Cerebellar nuclear complex (tissue), 1 donor: ENCODE measurements at places on chromosomes 1 and 21.

DNA sequence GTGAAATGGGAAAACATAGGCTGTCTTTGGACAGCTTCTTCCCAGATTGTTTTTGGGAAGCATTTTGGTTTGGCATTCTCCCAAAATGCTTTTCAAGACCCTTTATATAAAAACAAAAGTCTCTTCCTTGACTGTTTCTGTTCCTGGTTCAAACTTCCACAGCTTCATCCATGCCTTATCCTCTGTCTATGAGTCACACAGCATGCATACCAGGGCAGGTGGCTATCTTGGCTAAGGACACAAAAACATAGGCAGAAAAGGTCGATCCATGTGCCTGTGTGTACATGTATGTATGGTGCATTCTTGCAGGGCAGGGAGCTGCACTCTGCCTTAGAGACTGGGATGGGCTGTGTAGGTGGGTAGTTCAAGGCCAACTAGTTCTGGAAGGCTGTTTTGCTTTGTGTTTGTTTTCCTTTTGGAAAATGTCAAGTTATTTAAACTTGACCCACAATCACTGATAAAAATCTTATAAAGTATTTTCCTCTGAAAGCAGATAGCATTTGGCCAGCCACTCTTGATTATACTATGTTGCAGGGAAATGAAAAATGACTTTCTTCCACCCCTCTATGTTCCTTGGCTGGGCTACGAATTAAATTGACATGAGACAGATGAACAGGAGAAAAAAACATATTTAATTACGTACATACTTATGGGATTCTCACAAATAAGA is 437.0 kb downstream of the SIPA1L2 start:
- no peak for DNase-seq

- no peak for DNase-seq
These were observed 15.0 kb downstream of the ATF3 start for GRCh38 chr1:212623603-212624002.

- DNase-seq = no peak
These were observed 78.5 kb downstream of the GALNT2 start for GRCh38 chr1:230145505-230145899.

DNA sequence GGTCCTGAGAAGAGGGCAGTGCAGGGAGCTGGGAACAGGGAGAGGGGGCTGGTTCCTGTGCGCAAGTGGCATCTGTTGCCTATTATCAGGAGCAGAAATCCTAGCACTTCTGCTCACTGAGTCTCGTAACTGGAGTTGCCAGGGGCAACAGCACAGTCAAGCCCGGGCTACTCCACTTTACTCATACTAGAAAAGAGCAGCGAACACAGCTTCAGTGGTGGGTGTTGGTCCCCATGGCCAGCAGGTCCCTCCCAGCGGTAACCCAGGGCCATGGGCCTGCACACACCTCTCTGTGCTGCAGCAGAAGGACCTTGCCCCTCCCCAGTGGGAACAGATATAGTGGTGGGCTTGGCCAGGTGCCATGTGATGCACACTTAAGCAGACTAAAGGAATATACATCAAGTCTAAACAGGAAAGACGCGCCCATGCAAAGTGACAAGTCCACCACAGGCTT is 8.5 kb downstream of the PYCR2 start:
- no peak for DNase-seq

- DNase-seq = no peak
These were observed 33.7 kb downstream of the PRDM15 start for GRCh38 chr21:41845310-41846032.

DNA sequence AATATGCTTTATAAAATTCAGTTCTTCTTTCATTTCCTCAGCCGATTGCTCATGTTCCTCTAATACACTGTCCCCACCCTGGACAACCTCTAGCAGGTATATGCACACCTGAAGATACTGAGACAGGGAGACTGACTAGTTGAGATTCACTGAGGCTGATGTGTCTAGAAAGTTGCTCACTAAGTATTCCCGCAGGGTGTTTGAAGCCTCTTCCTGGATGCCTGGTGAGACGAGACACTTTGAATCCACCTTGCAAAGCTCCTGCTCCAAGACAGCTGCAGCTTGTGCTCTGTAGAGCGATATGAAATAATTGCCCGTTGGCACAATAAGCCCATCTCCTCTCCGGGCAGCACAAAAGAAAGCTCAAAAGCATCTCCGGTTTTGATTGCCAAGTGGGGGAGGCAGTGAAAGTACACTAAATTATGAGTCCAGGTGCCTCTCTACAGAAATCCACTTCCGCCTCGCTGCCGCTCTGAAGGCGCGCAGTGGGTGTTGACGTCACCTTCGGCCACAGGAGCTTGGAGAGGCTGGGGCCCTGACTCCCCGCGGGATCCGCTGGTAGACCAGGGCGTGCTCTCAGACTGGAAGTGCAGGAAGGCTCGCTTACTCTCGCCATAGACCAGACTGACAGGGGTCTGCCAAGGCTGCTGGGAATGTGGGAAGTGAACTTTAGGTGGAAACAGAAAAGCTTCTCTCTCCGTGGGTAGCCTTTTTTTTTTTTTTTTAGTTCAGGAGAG is 46.3 kb downstream of the GPA33 start:
- peak; percentile 66 for DNase-seq

DNA sequence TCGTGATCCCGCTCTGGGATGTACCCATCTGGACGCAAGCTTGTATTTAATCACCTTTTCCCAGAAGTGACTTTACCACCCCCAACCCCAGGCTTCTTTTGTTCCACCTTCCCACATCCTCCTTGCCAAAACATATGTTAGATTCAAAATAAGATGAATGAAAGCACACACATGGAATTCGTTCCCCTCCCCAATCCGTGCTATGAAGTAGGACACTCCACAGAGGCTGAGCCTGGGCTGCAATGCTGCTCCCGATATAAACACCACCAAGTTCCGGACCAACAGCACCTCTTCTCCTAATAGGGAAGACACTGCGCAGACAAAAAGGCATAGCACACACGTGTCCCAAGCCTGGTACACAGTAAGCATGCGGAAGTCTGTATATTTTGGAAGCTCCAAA is 86.1 kb downstream of the CLSTN1 start:
- no peak for DNase-seq
